ENCODE measurements at places on chromosomes 4 and X.
A peak's percentile ranks its signal among the peaks of the same experiment; 100 is the strongest.

DNA sequence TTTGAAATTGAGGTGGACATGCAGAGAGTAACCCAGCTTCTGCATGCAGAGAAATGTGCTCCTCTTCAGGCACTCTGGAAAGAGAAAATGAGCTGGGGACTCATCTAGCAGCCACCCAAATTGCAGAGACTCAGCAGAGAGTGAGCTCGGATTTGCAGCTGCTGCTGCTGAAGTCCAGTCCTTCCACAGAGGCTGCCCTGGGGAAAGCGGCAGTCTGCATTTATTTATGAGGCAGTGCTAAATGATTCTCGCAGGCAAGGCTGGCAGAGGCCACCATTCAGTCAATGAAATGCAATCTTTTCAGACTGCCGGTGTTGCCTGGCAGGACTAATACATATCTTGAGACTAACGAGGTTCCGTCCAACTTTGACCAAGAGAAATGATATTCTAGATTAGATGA lies 404.8 kb downstream of the NLGN4X start:
- no peak for DNase-seq

DNA sequence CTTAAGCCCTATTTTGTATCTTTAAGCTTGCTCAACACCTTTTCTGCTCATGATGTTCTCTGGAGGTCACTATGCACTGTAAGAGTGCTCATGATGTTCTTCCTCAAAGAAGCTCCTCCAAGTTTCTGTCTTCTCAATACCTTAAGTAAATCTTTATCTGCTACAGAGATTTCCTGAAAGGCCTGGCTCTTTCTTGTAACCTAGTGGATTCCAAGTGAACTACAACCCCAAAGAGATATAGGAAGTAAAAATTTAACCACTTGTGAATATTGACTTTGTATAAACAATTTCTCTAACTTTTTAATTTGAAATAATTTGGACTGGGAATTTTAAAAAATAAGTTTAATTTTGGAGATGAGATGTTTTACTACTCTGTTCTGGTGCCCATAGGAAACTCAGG lies 39.3 kb upstream of the XK start:
- no peak for DNase-seq

GRCh38 chrX:154019061-154019621 lies 561 bp downstream of the IRAK1 start:
- no peak for DNase-seq

GRCh38 chr4:66930206-66930605 lies 615.1 kb downstream of the CENPC start:
- no peak for DNase-seq

- DNase-seq = peak; percentile 14
Observed at GRCh38 chr4:64713256-64713840, 304.1 kb upstream of the TECRL start.

All from kidney glomerular epithelial cell (primary cell).